ENCODE measurements at places on chromosomes 12 and 14. TPM values are rescaled to one million over a fixed set of nuclear protein-coding genes. Genes with fewer than 3 reads are reported as not detected.

The MANSC4 gene
- 3.4 TPM for total RNA-seq

The PLEKHD1 gene
- total RNA-seq, result 1.1 TPM

The MDGA2 gene
- 3.9 TPM for total RNA-seq

The TTC7B gene
- total RNA-seq, result 12.1 TPM

The OTOGL gene
- 0.87 TPM for total RNA-seq

The VAMP1 gene
- 18.3 TPM for total RNA-seq

The TNFAIP2 gene
- total RNA-seq, result 51.8 TPM

The GNB3 gene
- 4.8 TPM for total RNA-seq

All from testis (tissue), 5 donors.